ENCODE measurements at places on chromosomes 4 and X. TPM values are rescaled to one million over a fixed set of nuclear protein-coding genes. Genes with fewer than 3 reads are reported as not detected.

Gene USP17L30
- total RNA-seq = not detected

- no peak for DNase-seq
- H3K4me1 ChIP-seq = no peaks in the 10 kb centered on the region
- no peak overlapping the region for H3K4me3 ChIP-seq
- no peaks in the 10 kb centered on the region for H3K27me3 ChIP-seq
Observed at GRCh38 chrX:27915617-27916016, 65.6 kb downstream of the DCAF8L1 start.

Gene GABRG1
- total RNA-seq = not detected

DNA sequence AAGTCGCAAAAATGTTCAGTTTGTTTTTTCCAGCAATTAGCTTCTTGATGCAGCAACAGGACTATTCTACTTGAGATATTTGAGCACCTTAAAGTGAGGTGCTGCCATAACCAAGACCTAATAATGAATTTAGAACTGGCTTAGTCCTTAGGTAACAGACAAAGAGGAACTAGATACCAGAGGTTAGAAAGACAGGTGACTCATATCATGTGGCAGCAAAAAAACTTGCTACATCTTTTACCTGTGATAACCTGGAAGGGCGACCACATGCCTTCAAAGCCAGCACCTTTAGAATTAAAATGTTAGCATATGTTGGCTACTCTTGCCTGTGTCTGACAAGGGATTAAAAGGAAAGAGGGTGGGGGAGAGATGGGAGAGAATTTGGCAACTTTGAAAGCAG lies 90.4 kb downstream of the ARHGAP6 start:
- no peak overlapping the region for H3K4me3 ChIP-seq
- no peaks in the 10 kb centered on the region for H3K36me3 ChIP-seq
- no peaks in the 10 kb centered on the region for H3K4me1 ChIP-seq
- H3K27me3 ChIP-seq = peaks cover 2% of the 10 kb centered on the region
- DNase-seq = no peak

DNA sequence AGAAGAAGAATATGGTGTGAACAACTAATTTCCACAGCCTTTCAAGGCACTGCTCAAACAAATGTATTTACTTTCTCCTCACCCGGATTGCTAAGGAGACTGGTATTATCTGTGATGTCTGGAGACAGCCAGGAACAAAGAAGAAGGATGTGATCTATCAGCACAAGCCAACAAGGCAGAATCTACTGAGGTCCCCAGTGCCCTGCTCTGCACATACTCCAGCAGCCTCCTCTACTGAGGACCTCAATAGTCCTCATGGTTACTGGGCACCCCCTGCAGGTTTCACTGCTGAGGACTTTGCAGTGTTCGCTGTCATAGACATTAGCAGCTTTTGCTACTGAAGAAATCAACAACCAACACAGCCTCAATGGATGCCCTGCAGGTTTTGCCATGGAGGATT lies 930.1 kb downstream of the ADGRL3 start:
- no peak for DNase-seq
- H3K4me3 ChIP-seq = no peak overlapping the region
- H3K4me1 ChIP-seq = no peaks in the 10 kb centered on the region
- H3K27ac ChIP-seq = no peak overlapping the region
- H3K36me3 ChIP-seq = no peaks in the 10 kb centered on the region
- H3K27me3 ChIP-seq = no peaks in the 10 kb centered on the region

DNA sequence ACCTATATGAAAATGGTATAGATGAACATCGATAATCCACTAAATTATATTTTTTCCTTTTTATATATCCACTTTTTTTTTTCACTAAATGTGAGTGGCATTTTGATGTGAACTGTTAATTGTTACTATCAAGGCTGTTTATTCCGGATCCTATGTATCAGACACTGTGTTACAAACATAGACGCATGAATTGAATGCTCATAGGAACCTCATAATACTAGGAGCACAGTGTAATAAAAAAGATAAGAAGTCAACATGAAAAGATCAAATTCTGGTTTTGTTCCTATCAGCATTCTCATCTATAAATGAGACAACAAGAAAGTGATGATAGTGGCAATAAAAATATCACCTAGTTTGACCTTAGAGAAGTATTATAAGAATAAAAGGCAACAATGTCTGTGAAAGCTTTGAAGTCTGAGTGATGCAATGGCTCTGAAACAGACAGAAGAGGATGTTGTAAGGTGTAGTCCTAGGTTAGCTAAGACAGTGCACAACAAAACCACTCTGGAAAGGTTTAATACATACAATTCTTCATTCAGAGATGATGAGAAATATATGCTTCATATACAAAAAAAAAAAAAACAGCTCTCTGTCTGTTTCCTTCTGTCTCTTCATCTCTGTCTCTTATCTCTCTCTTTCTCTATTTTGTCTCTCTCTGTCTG lies 148.6 kb upstream of the NLGN4X start:
- no peak overlapping the region for H3K4me3 ChIP-seq
- DNase-seq = no peak
- no peaks in the 10 kb centered on the region for H3K4me1 ChIP-seq

- DNase-seq = no peak
- peaks cover 46% of the 10 kb centered on the region for H3K36me3 ChIP-seq
- no peaks in the 10 kb centered on the region for H3K4me1 ChIP-seq
- no peaks in the 10 kb centered on the region for H3K27me3 ChIP-seq
- no peak overlapping the region for H3K4me3 ChIP-seq
- no peak overlapping the region for H3K27ac ChIP-seq
Observed at GRCh38 chrX:147927256-147927655, 15.5 kb downstream of the FMR1 start.

Gene MAGEC2
- not detected for total RNA-seq

Gene CLGN
- not detected for total RNA-seq

DNA sequence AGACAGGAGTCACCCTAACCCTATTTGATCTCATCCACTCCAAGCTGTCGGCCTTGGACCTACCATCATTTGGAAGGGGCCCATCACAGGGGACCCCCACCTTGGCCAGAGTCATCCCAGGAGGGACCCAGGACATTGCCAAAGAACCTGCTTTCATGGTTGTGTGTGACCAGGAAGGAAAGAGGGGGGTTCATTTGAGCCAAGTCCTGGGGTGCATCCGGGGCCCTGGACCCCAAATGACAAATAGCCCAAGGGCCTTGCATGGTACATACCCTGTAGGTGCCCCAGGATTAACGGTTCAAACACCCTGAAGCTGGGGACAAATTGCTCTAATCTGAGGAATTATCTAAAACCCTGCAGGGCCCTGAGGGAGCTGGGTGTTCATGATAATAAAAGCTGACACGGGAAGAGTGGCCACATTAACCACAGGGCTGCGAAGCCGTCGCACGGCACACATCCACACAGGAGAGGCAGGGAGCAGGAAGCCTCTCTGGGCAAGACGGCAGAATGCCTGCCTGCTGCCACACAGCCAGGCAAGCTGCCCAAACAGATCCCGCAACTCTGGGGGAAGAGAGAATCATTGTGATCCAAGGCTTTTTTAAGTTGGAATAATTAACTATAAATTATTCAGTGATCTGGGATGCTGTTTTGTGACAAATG lies 28.2 kb upstream of the PPP2R2C start:
- H3K4me1 ChIP-seq = no peaks in the 10 kb centered on the region
- H3K4me3 ChIP-seq = no peak overlapping the region
- peaks cover 21% of the 10 kb centered on the region for H3K27me3 ChIP-seq
- H3K36me3 ChIP-seq = peaks cover 5% of the 10 kb centered on the region
- no peak overlapping the region for H3K27ac ChIP-seq

DNA sequence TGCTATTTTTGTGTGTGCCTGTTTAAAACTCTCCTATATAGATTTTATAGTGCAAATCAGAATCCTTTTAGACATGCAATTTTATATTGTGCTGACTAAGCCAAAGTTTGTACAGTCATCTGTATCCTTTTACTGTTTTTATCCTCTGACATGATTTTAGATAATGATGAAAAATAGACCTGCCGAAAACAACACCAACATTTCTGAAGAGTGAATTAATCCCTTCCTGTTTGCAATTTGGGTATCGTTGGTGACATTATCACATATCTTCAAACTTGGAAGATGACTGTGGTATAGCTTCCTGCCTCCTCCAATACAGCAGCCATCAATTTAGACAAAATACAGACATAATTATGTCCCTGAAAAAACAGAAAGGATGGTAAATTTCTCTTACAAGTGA lies 28.9 kb upstream of the DSPP start:
- no peak overlapping the region for H3K4me3 ChIP-seq
- no peaks in the 10 kb centered on the region for H3K27me3 ChIP-seq
- H3K36me3 ChIP-seq = no peaks in the 10 kb centered on the region
- H3K4me1 ChIP-seq = no peaks in the 10 kb centered on the region
- no peak overlapping the region for H3K27ac ChIP-seq
- no peak for DNase-seq

DNA sequence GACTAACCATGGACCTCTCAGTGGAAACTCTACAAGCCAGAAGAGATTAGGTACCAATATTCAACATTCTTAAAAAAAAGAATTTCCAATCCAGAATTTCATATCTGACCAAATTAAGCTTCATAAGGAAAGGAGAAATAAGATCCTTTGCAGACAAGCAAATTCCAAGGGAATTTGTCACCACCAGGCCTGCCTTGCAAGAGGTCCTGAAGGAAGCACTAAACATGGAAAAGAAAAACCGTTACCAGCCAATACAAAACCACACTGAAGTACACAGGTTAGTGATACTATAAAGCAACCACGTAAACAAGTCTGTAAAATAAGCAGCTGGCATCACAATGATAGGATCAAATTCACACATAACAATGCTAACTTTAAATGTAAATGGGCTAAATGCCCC lies 156.6 kb downstream of the FAM13A start:
- H3K4me3 ChIP-seq = no peak overlapping the region
- no peak for DNase-seq

Gene HSFX1
- 1.1 TPM for total RNA-seq

- H3K36me3 ChIP-seq = peaks cover 2% of the 10 kb centered on the region
- DNase-seq = no peak
- peaks cover 36% of the 10 kb centered on the region for H3K4me1 ChIP-seq
Observed at GRCh38 chr4:184370711-184371389, 103.5 kb downstream of the IRF2 start.

- no peaks in the 10 kb centered on the region for H3K27me3 ChIP-seq
- DNase-seq = no peak
- no peak overlapping the region for H3K27ac ChIP-seq
- peaks cover 72% of the 10 kb centered on the region for H3K4me1 ChIP-seq
Observed at GRCh38 chr4:929096-929765, 2.9 kb downstream of the GAK start.

GRCh38 chr4:145380123-145380522 lies 101.5 kb upstream of the SMAD1 start:
- H3K4me1 ChIP-seq = no peaks in the 10 kb centered on the region
- H3K27ac ChIP-seq = no peak overlapping the region
- H3K4me3 ChIP-seq = no peak overlapping the region
- peaks cover 5% of the 10 kb centered on the region for H3K27me3 ChIP-seq
- no peak for DNase-seq
- no peaks in the 10 kb centered on the region for H3K36me3 ChIP-seq

GRCh38 chrX:53089224-53089842 lies 4.6 kb upstream of the KANTR start:
- peaks cover 29% of the 10 kb centered on the region for H3K36me3 ChIP-seq
- H3K4me1 ChIP-seq = peaks cover 31% of the 10 kb centered on the region
- H3K27ac ChIP-seq = peak overlapping the region; percentile 92
- DNase-seq = no peak
- peak overlapping the region; percentile 89 for H3K4me3 ChIP-seq

- H3K27ac ChIP-seq = no peak overlapping the region
- H3K4me1 ChIP-seq = peaks cover 83% of the 10 kb centered on the region
- DNase-seq = no peak
Observed at GRCh38 chr4:10105421-10105820, 11.2 kb downstream of the WDR1 start.

DNA sequence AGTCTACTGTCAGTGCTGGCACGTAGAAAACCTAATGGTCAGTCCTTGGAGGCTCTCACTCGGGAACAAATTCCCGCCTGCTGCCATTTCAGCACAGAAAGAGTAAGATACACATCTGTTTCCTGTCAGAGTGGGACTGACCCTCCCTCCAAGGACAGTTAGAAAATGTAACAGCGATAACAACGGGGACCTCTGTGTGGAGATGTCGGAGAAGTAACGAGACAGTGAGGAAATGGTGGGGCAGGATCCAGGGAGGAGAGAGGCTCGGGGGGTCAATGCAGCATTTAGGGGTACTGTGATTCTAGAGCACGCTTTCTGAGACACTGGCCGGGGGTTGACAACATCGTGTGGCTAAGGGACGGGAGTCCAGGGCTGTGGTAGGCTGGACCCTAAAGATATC lies 36.0 kb upstream of the SORCS2 start:
- no peak overlapping the region for H3K4me3 ChIP-seq
- no peak for DNase-seq
- H3K36me3 ChIP-seq = no peaks in the 10 kb centered on the region
- no peaks in the 10 kb centered on the region for H3K4me1 ChIP-seq

Gene DACH2
- total RNA-seq = not detected

GRCh38 chr4:114921790-114922591 lies 191.4 kb downstream of the NDST4 start:
- DNase-seq = no peak
- H3K27ac ChIP-seq = no peak overlapping the region
- no peaks in the 10 kb centered on the region for H3K36me3 ChIP-seq
- H3K4me1 ChIP-seq = no peaks in the 10 kb centered on the region

DNA sequence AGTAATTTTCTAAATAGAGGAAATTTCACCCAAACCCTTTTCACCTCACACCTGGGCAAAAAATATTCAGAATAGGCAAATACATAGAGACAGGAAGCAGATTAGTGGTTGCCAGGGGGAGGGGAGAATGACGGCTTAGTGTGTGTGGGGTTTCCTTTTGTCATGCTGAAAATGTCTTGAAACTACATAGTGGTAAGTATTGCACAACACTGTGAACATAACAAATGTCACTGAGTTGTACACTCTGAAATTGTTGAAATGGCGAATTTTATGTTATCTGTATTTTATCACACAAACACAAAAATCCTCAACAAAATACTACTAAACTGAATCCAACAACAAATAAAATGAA lies 60.7 kb upstream of the PLAC1 start:
- H3K36me3 ChIP-seq = no peaks in the 10 kb centered on the region
- H3K4me1 ChIP-seq = peaks cover 3% of the 10 kb centered on the region
- DNase-seq = no peak
- no peak overlapping the region for H3K27ac ChIP-seq

GRCh38 chrX:152245213-152245612 lies 106.8 kb upstream of the MAGEA10 start:
- H3K4me1 ChIP-seq = no peaks in the 10 kb centered on the region
- H3K27me3 ChIP-seq = no peaks in the 10 kb centered on the region
- H3K27ac ChIP-seq = no peak overlapping the region
